ENCODE measurements at places on chromosomes 1 and 21.

DNA sequence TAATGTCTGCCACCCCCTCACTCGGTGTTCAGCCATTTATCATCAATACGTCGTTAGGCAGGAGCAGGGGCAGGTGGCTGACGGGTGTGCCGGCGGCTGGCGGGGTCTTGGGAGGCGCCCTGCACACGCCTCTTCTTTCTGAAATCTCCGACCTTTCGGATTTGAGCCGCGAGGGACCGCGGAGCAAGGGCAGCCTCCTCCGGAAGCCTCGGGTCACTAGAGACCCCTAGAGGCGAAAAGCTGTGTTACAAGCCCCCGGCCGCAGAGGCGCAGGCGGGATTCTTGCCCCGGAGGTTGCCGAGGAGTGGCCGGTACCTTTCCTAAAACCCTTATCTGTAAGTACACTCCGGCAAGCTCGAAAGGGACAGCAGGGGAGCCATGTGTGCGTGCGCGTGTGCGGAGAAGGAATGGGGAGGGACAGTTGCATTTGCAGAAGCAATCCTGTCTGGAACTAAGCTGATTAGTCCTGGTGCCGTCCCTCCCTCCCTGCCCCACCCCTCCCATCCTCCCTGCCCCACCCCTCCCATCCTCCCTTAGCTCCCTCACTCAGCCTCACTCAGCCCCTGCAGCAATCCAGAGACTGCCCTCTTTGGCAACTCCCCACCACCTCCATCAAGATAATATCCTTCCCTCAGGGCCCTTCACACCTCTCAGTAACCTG, 11.0 kb downstream of the BRINP2 start:
- peak; percentile 20 for DNase-seq

DNA sequence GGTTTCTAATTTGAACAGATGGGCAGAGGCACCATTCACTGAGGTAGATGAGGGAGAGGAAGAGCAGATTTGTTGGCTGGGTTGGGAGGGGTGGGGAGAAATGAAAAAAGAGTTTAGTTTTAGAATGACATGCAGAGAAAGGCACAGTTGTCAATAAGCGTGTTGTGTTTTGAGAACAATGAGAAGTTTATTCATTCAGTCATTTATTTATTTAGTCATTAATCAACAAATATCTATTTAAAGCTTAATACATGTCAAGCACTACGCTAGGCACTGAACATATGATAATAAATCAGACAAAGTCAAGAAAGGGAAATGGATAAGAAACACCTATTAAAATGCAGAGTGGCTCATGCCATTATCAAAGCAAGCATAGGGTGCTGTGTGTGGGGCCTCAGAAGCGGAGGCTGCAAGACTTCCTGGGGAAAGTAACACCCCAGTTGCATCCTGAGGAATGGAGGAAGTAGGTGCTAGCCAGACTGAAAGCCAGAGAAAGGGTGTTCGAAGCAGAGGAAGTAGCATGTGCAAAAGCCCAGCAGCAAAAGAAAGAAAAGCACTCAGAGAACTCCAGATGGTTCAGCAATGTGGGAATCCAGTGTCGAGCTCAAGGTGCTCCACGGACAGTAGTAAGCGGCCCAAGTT, 114.1 kb downstream of the RNF220 start:
- no peak for DNase-seq

GRCh38 chr1:18323259-18323658, 157.5 kb upstream of the KLHDC7A start:
- DNase-seq: no peak

- DNase-seq: no peak
Measured at GRCh38 chr1:116972674-116973030, 28.9 kb upstream of the CD101 start.

All from HFF-Myc (cell line).